Ovary (tissue), 10 donors: ENCODE measurements at places on chromosomes 2 and 18. TPM values are rescaled to one million over a fixed set of nuclear protein-coding genes. Genes with fewer than 3 reads are reported as not detected.
A peak's percentile ranks its signal among the peaks of the same experiment; 100 is the strongest.

- no peak for DNase-seq
Observed at GRCh38 chr2:198692907-198693510, 764.7 kb downstream of the SATB2 start.

- DNase-seq: no peak
Observed at GRCh38 chr2:172128484-172128883, 25.8 kb upstream of the DLX2 start.

DNA sequence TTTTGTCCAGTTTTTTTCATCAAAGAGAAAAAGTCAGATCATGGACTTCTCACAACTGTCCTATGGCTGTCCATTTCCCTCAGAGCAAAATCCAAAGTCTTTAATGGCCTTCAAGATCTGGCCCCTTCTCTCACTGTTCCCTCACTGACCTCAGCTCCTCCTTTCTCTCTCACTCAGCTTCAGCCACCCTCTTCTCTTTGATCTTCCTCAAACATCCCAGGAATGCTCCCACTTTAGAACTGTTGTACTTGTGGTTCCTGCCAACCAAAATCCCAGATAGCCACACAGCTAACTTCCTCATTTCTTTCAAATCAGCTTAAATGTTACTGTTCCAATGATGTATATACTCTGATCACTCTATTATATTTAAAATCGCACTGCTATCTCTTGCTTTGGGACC lies 82.9 kb downstream of the NUP35 start:
- DNase-seq: no peak

DNA sequence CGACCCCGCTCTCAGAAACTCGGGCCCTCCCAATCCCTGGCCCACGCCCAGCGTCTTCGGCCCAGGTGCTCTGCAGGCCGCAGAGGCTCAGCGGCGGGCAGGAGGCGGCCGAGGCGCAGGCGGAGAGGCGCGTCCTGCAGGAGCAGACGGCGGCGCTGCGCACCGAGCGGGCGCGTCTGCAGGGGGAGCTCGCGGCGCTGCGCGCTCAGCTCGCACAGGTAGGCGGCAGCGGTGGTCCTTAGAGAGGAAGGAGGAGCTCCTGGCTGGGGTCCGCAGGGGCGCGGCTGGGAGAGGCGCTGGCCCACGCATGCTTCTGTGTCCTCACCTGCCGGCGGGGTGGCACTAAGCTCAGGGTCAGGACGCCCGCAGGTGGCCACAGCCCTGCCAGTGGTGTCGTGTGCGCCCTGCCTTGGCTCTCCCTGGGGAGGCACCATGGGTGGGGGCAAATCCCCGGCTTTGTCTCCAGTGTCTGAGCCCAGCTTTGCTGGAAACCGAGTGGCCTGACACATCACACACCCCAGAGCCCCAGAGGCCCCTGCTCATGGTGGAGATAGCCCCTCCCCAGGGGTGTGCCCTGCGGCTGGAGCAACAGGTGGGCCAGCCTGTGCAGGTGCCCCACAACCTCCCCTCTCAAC lies 14.9 kb upstream of the SNED1 start:
- peak; percentile 38 for DNase-seq

DNA sequence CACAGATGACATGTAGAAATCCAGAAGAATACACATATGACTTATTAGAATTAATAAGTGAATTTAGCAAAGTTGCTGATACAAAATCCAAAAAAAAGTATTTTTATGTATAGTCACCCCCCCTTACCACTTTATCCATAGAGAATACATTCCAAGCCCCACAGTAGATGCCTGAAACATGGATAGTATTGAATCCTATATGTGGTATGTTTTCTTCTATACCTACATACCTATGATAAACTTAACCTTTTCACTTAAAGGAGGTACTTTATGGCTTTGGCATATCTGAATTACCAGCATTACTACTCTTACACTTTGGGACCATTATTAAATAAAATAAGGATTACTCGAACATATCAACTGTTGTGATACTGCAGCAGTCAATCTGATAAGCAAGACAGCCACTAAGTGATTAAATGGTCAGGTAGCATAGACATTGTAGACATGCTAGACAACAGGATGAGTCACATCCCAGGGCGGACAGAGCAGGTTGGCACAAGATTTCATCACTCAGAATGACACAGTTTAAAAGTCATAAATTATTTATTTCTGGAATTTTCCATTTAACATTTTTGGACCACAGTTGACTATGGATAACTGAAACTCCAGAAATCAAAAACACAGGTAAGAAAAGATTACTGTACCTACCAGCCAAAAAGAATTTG lies 208.2 kb upstream of the CHAC2 start:
- no peak for DNase-seq

DNA sequence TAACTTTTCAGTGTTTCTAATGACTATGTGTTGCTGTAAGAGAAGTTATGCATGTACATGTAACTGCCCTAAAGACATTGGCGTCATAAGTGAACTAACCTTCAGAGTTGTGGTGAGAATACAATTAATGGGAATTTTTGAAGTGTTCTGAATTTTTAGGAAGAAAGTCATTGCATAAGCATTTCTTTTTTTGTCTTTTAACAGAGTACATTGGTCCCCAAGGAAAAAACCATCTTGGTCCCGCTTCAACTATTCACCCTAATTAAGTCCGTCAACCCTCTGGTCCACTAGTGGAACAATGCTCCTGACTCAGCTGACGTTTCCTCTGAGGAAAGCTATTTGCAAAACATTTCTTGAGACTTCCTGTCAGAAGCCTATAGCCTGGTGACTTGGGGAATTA lies 41.1 kb upstream of the VIT start:
- no peak for DNase-seq

DNA sequence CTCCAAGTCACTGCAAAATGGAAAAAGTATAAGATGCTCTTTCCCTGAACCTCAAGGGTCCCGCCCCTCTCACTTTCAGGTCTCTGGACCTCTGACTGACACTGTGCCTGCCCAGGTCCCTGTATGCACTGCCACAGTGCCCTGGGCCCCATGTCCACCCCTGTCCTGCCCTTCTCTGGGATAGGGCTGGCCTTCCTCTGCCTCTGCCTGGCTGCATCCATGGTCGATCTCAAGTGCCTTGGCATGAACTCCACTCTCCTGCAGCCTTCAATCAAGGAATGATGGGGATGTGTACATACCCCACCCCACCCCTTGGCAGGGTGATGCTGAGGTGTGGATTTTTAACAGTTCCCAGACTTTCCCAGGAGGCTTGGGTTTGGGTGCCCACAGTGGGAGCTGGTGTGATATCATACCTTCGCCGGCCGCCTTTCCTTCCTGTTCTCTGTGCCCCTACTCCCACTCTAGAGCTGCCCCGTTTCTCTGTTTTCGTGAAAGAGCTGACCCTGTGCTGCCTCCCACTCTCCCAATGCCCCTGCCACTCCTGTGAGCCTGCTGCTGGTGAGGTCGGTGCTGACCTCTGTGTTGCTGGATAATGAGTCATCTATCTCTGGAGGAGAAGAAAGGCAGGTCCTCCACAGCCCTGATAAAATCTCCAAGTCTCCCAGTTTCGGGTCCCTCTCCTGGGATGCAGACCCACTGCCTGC lies 18.9 kb downstream of the PTPN18 start:
- DNase-seq: no peak

The CCBE1 gene
- 23.4 TPM for total RNA-seq

The MYO5B gene
- 1.5 TPM for total RNA-seq
